Neural crest cell (in vitro differentiated cells): ENCODE measurements at places on chromosomes 5 and 9. TPM values are rescaled to one million over a fixed set of nuclear protein-coding genes. Genes with fewer than 3 reads are reported as not detected.

RAI14 gene
- total RNA-seq: 82.7 and 92.7 TPM in 2 replicates

GRCh38 chr5:54438620-54439389, 16.7 kb upstream of the HSPB3 start:
- no peak for DNase-seq
- no peaks in the 10 kb centered on the region for H3K27me3 ChIP-seq
- H3K4me3 ChIP-seq: no peak overlapping the region
- no peaks in the 10 kb centered on the region for H3K4me1 ChIP-seq
- no peak overlapping the region for H3K27ac ChIP-seq
- H3K36me3 ChIP-seq: no peaks in the 10 kb centered on the region

DNA sequence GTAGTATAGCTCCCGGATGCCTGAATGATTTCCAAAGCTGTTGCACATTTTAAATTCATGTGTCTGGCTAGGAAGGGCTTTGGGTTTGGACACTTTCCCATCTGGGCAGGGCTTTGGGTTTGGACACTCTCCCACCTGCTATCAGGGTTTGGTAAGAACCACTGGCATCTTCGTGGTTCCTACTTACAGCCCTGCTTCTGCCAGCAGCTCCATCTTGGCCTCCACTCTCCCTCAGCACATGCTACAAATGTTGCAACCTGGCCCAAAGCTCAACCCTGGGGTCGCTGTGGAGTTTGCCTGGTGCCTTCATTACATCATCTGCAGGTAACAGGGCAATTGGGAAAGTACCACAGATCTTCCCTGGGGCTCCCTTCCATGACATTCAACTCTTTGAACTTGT, 3.5 kb downstream of the TMCO6 start:
- H3K4me1 ChIP-seq: peaks cover 43% of the 10 kb centered on the region
- no peak for DNase-seq
- no peak overlapping the region for H3K27ac ChIP-seq
- H3K36me3 ChIP-seq: peaks cover 6% of the 10 kb centered on the region
- no peaks in the 10 kb centered on the region for H3K27me3 ChIP-seq

DNA sequence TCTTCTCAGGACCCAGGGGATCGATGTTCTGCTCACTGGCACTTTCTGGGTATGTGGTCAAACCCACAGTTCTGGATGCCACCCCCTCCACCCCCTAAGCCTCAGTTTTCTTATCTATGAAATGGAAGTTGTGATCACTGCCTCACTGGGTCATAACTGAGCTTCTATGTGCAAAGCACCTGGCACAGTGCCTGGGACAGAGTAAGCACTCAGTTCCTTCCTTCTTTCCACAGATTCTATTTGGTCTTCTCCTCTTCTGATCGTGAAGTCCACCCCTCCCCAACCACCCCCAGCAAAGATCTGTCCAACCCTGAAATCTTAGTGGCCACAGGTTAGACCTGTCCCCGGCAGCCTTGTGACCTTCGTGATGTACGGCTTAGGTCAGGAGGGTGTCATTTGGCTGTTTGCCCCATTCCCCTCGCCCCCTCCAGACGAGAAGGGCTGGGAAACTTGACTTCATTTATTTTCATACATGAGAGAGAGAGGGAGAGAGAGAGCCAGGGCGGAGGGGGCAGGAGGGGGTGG, 181.4 kb downstream of the FGF18 start:
- peak overlapping the region; percentile 39 for H3K27ac ChIP-seq
- no peaks in the 10 kb centered on the region for H3K4me1 ChIP-seq
- H3K27me3 ChIP-seq: peaks cover 9% of the 10 kb centered on the region
- no peak for DNase-seq
- no peak overlapping the region for H3K4me3 ChIP-seq
